ENCODE measurements at places on chromosomes 5 and 9. TPM values are rescaled to one million over a fixed set of nuclear protein-coding genes. Genes with fewer than 3 reads are reported as not detected.

Gene HTR4
- 2.9 TPM for total RNA-seq

Gene PRDM9
- not detected for total RNA-seq

Gene IFNE
- 3.2 TPM for total RNA-seq

Gene SPINK7
- 65.3 TPM for total RNA-seq

Gene CXCL14
- 62.1 TPM for total RNA-seq

Gene NR6A1
- 1.2 TPM for total RNA-seq

Gene DNAH5
- 0.49 TPM for total RNA-seq

Gene OGN
- total RNA-seq = 11.5 TPM

Gene GFPT2
- total RNA-seq = 47.9 TPM

Gene SLC6A18
- not detected for total RNA-seq

Gene RNF208
- total RNA-seq = 0.98 TPM

Gene CA9
- total RNA-seq = 0.98 TPM

Gene EGFLAM
- total RNA-seq = 15.2 TPM

Gene PSD2
- 0.25 TPM for total RNA-seq

Gene TSC1
- total RNA-seq = 56.2 TPM

Gene GLRA1
- not detected for total RNA-seq

Gene F2RL2
- not detected for total RNA-seq

Gene IL9
- not detected for total RNA-seq

Gene LCN1
- total RNA-seq = not detected

Gene PIK3R1
- 134 TPM for total RNA-seq

Gene NAA35
- total RNA-seq = 20.1 TPM

Gene CDHR2
- total RNA-seq = not detected

Gene SLC22A4
- total RNA-seq = 1.7 TPM

Gene NEUROG1
- total RNA-seq = not detected

Gene ADAMTS16
- 0.49 TPM for total RNA-seq

Gene LARP1
- 98.0 TPM for total RNA-seq

Gene PHF24
- total RNA-seq = 0.25 TPM

Gene SLCO6A1
- not detected for total RNA-seq

Gene IL31RA
- not detected for total RNA-seq

Gene PCDHB8
- 0.25 TPM for total RNA-seq

Gene CMYA5
- total RNA-seq = 10.1 TPM

Gene SPATA31D4
- total RNA-seq = not detected

Gene SMIM33
- total RNA-seq = not detected

Measured in vagina (tissue), 2 donors.